COR-L47 (cell line): ENCODE measurements at places on chromosomes 5 and 9.

DNA sequence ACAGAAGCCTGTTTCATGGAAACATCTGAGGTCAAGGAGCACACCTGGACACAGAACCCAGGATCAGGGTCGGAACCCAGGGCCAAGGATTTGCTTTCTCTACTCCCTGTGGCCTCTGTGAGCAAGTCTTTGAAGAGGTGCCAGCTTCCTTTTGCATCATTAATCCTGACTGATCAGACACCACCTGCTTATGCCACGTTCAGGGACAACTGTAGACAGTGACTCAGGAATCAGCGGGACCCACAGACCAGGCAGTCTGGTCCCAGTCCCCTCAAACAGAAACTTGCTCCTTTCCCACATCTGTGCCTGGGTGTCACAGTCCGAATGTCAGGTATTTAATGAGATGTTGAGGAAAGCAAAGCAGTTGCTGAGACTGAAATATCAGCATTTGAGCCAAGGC, 154.8 kb downstream of the SGCD start:
- no peak for DNase-seq

DNA sequence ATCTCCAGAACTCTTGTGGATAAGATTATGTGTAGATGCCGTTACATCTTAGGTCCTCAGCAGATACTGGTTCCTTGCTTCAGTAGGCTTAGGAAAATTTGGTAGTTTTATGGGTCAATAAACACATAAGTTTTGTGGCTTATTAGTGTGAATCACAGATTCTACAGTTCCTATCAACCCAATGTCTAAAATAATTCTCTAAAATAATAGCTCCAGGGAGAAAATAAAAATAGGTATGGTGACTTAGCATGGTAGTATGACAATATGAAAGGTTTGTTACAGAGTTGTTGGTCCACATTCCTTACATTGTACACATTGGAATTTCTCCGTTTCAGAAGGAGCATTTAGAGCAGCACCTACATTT, 91.7 kb downstream of the AOPEP start:
- no peak for DNase-seq

DNA sequence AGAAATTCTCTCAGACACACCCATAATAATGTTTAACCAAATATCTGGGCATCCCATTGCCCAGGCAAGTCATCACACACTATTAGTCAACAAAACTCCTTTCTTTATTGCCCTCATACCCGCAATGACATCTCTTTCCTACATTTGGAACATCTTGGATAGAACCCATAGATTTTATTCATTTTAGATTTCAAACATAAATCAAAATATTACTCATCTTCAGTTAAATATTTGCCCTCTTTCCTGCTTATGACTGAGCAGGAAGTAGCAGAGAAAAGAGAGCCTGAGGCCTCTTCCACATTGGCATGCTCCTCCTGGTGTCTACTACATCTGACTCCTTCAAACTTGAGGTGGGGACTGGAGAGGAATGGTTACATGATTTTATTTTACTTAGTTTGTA, 592.0 kb downstream of the CHSY3 start:
- no peak for DNase-seq

GRCh38 chr9:128245421-128246151, 30.2 kb downstream of the GOLGA2 start:
- DNase-seq = no peak

- no peak for DNase-seq
Measured at GRCh38 chr5:135913713-135914626, 18.3 kb upstream of the IL9 start.

DNA sequence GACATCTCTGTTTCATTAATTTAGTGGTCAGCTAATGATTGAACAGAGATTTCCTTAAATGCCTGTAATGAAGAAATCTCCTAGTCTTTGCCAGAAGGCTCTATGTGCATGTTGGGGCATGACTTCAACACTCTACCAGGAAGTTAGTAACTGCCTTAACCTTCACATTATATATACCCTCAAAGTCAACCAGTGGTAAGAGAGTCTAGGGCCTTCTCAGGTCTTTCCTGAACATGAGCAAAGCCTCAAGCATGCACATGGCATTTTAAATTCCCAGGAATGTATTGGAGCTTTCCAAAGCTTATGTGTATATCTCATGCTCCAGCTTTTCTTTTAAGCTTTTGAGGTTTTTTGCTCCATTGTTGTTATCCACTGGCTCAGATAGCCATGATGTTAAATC, 388.3 kb downstream of the ARRDC3 start:
- no peak for DNase-seq

DNA sequence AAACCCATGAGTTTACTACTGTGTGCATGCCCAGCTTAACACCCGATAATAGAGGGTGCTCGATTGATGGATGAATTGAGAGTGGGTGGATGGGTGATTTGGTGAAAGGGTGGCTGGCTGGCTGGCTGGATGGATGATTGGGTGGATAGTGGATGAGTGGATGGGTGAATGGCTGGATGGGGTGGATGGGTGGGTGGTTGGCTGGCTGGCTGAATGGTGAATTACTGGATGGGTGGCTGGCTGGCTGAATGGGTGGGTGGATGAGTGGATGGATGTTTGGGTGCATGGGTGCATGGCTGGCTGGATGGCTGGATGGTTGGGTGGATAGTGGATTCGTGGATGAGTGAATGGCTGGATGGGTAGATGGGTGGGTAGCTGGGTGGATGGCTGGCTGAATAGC, 201.1 kb downstream of the IRX1 start:
- DNase-seq = no peak

GRCh38 chr5:169071-169727, 22.1 kb upstream of the LRRC14B start:
- no peak for DNase-seq

- DNase-seq = no peak
Measured at GRCh38 chr5:73419465-73420390, 28.8 kb downstream of the FOXD1 start.
